MV-4-11 (cell line): ENCODE measurements at places on chromosomes 13 and 19.

DNA sequence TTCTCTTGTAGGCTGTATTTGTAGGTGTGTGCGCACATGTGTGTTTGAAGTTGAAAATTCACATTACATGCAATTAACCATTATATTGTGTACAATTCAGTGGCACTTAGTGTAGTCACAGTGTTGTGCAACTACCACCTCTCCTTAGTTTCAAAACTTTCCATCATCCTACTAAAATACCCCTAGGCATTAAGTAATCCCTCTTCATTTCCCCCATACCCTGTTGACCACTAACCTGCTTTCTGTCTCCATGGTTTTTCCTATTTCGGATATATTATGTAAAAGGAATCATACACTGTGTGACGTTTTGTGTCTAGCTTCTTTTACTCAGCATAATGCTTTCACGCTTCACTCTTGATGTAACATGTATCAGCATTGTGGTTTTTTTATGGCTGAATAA is 16.1 kb downstream of the LSM14A start:
- peak; percentile 46 for DNase-seq

DNA sequence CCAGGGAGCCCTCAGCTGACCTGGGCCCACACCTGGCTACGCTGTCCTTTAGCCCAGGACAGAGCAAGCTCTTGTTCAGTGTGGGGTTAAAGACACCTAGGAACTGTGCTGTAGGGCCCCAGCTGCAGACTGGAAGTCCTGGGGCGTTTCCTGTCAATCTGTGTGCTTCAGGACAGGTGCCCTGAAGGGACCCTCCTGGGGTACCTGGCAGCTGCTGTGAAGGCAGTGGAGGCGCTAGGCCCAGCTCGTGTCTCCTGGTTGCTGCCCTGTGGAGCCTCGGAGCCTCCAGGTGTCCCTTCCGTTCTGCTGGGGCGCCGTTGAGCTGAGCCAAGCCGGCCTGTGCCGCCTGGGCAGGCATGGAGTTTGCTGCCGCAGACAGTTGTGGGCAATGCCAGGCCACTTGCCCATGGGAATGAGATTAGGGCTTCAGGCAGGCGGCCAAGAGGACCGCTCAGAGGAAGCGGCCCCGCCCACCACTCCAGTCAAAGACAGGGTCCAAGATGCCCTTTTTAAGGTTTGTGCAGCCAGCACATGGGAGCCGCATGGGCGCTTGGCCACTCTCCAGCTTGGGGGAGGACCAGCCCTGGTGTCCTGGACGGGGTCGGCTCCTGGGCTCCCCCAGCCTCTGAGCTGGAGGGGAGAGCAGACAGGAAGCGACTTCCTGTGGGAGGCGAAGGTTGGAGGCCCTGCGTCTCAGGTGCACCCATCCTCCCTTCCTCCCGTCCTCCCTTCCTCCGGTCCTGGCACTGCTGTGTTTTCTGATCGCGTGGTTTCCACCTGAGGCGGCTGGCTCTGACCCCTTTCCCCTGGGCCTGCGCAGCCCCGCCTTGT is 4.0 kb downstream of the PTBP1 start:
- no peak for DNase-seq

DNA sequence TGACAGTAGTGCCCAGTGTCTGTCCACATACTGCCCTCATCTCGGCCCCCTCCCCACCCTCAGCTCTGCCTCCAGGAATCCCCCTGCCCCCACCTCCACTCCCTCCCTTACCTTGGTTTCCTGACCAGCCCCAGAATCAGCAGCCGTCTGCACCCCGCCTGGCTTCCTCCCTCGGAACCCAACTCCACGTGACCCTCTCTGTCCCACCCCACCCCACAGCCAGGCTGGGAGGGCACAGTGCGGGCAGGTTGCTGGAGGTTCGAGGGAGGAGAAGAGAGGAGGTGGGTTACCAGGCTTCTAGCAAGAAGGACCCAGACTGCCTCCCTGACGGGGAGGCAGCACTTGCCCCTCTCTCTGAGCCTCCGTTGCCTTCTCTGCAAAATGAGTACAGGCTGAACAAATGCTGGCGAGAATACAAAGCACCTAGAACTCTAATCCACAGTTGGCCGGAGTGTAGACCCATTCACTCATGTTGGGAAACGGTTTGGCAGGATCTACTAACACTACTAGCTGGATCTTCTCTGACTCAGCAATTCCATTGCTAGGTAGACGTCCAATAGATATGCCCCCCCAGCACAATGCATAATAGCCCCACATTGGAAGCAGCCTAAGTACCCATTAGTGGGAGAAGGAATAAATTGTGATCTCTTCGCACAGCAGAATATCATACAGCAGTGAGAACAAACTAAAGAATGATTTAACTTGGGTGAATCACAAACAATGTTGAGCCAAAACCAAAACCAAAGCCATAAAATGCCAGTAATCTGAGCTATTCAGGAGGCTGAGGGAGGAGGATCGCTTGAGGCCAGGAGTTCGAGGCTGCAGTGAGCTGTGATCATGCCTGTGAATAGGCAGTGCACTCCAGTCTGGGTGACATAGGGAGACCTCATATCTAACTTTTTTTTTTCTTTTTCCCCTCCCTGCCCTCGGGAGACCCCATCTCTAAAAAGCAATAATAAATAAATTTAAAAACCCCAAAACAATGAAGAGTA is at the start of gene RASAL3:
Gene RASAL3, minus strand, starts transcription at position 151 of the 992 bp plus-strand sequence. CDS start 186 bp downstream, outside the sequence.
- DNase-seq, result peak; percentile 27

DNA sequence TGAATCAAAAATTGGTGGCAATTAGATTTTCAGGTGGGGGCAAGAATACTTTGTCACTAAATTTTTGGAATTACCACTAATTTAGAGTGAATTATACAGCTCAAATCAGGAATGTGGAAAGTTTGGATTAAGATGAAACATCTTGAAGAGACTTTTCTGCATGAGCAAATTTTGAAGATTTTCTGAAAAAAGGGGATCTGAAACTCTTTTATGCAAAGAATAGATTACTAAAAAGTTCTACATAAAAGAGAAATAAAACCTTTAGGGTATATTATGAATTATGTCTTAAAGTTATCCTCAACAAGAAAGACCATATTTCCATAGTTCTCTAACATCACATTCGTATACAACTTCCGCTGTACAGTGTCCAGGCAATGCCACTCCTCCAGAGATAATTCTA is 36.7 kb downstream of the ZNF93 start:
- DNase-seq, result peak; percentile 53

DNA sequence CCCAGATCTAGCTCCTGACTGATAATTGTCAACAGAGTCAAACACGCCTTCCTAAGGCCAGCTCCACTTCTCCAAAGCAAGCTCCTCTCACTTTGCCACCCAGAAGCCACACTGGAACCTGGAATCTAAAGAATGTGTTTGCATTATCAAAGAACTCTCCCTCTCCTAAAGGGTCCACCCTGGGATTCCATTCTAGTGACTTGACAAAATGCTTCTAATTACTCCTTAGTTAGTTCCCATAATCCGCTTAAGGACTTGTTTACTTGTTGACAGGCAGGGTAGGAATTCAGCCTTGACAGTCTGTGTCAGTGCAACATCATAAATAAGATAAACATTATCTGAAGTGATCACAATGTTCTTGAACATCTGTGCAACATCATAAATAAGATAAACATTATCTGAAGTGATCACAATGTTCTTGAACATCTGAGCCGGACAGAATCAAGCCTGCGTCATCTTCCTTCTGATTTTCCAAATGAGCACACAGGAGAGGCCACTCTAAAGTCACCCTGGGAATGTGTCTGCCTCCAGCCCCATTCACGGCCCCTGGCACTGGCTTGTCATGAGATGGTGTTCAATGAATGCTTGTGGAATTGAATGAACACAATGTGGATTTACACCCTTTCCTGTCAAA is 512.1 kb downstream of the IRS2 start:
- DNase-seq, result no peak

GRCh38 chr13:56558698-56559320 is 581.9 kb upstream of the PRR20A start:
- DNase-seq, result no peak

- no peak for DNase-seq
These were observed 107.5 kb downstream of the KLF12 start for GRCh38 chr13:74026753-74027152.

DNA sequence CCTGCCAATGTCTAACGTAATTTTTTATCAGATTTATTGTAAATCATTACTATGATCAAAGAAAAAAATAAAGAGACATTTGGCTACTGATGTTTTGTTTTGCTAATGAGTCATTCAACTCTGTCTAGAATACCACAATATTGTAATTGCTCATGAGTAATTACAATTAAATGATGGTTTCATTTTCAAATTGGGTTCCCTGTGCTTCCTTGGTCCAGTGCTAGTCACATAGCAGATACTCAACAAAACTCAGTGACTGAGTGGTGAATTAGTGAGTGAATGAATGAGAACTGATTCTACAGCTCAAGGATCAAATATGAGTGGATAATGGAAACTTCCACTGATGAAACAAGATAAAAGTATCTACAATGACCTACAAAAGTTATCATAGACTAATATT is 304.7 kb downstream of the POU4F1 start:
- DNase-seq, result no peak

DNA sequence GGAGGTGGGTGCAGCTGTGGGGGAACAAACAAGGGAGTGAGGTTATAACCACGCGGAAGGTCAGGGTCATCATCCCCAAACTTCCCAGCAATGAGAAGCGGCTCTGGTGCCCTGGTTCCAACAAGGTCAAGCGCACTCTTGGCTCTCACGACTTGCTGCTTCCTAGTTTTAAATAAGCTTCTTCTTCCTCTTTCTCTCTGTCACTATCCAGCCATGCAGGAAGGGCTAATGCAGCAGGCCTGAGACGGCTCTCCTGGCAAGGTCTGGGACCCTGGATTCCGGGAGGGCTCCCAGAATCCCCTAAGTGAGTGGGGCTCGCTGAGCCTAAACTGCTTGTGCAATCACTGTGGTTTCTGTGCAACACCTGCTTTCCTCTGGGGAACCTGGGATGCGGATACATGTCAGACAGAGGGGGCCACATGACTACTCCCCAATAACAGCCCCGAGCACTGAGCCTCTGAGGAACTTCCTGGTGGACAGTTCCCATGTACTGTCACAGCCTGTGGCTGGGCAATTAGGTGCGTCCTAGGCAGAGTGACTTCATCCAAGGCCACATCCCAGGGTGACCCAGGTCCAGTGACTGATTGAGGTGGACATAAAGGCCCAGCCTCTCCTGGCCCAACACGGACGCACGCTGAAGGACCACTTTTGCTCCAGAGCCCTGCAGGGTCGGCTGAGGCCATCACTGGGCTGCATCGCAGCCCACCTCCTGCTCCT is 24.2 kb downstream of the VRK3 start:
- DNase-seq, result peak; percentile 70

DNA sequence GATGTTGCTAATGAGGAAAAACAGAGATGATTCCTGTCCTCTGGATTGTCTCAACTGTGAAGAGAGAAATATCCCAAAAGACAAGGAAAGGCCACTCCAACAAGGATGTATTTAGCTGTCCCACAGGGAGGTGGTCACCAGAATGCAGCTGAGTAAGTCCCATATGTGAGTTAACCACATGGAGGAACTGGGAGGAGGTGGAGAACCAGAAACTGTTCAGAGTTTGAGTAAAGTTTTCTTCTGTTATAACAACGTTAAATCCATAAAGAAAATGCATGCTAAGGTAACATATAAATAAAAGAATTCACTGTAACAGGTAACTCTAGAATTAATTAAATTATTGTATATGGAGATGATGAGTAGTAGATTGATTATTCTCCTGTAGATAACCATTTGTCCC is 5.3 kb downstream of the ZNF763 start:
- no peak for DNase-seq

- DNase-seq, result no peak
These were observed 292.6 kb downstream of the TDRD3 start for GRCh38 chr13:60689571-60689970.

- no peak for DNase-seq
These were observed 210.1 kb downstream of the TBC1D4 start for GRCh38 chr13:75271846-75272245.

GRCh38 chr13:66305961-66306617 is 924.0 kb downstream of the PCDH9 start:
- DNase-seq, result no peak

- peak; percentile 41 for DNase-seq
These were observed 7.7 kb upstream of the DIRAS1 start for GRCh38 chr19:2728783-2729387.

GRCh38 chr13:110629735-110630134 is 14.4 kb downstream of the NAXD start:
- DNase-seq, result no peak
